ENCODE measurements at places on chromosomes 12 and 14. TPM values are rescaled to one million over a fixed set of nuclear protein-coding genes. Genes with fewer than 3 reads are reported as not detected.

DNA sequence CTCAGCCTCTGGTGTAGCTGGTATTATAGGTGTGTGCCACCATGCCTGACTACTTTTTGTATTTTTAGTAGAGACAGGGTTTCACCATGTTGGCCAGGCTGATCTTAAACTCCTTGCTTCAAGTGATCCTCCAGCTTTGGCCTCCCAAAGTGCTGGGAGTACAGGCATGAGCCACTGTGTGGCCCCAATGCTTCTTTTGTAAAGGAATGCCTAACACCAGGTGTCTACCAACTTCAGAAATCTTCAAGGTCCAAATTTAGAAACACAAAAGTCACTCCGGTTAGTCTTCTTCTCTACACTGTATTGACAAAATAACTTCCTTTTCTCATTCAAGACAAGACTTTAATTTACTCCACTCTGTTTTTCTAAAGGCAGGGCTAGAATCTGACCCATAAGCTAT lies 188.7 kb downstream of the PRKD1 start:
- no peak for DNase-seq

The CACNA2D4 gene
- total RNA-seq: 0.34 TPM

DNA sequence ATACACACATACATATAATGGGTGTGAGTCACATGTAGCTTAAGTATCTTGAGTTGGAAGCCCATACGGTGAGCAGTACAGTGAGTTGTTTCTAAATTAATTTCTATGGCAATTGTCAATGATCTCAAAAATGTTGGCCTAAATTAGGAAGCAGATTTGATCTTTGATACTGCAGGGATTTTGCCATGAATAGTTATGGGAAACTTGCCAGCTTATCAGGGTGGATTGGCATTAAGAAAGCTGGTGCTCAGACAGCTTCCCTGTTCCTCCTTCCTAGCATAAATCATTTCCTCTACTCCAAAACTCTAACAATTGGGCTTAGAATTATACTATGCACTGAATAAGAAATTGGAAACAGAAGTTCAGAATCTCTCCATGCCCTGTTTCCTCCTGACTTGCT lies 150.9 kb upstream of the FRMD6 start:
- no peak for DNase-seq

The SCN8A gene
- 8.1 TPM for total RNA-seq

The GPRC5A gene
- 4.0 TPM for total RNA-seq

DNA sequence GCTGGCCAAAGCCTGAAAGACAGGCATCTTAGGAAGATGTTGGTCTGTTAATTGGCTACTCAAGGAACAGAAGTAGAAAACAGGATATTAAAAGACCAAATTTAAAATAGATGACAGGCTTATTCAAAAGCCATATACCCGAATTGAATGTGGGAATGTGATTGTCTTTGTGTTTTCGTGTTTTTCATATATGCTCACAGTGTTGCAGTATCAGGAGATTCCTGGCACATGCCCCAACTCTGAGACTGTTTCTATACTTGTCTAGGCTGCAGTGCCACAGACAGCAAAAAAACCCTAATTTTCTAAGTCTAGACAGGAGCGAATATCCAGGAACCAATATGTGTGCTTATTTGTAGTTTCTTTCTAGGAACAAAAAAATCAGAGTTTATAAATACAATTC lies 57.4 kb upstream of the KRR1 start:
- DNase-seq: no peak

The ZC3H10 gene
- total RNA-seq: 12.0 TPM

- no peak for DNase-seq
Measured at GRCh38 chr12:15701631-15702156, 87.5 kb downstream of the EPS8 start.

DNA sequence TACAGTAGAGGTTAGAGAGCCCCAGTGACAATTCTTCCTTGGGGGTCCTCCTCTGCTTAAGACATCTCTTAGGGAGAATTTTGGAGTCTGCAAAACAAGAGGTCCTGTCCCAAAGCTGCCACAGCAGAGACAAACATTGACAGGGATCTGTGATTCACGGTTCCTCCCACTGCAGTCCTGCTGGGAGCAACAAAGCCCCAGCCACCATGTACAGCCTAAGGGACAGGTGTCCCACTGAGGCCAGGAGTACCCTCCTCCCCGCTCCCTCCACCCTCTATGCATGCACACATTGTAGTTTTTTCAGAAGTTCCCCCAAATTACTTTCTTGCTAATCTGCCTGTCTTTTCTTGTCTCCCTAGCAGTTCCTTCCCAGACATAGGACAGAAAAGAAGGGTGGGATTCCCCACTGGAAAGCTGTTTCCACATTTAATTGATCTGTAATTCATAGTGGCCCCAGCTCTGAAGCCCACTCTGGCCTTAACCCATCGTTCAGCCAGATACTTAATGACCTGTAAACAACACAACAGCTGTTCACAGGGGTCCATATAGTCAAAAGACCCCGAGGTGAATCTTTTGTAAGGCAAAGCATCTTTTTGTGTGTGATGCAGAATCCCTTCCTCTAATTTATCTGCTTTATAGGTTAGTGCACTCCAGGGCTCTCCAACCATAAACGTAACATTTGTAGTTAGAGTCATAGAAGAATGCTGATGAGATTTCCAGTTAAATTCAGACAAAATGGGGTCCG lies 13.9 kb upstream of the PRICKLE1 start:
- DNase-seq: no peak

- DNase-seq: no peak
Measured at GRCh38 chr12:30691122-30691879, 4.4 kb downstream of the IPO8 start.

- no peak for DNase-seq
Measured at GRCh38 chr14:26281280-26281998, 316.4 kb downstream of the NOVA1 start.

GRCh38 chr14:99245564-99246511 lies 26.2 kb downstream of the BCL11B start:
- DNase-seq: peak; percentile 57

DNA sequence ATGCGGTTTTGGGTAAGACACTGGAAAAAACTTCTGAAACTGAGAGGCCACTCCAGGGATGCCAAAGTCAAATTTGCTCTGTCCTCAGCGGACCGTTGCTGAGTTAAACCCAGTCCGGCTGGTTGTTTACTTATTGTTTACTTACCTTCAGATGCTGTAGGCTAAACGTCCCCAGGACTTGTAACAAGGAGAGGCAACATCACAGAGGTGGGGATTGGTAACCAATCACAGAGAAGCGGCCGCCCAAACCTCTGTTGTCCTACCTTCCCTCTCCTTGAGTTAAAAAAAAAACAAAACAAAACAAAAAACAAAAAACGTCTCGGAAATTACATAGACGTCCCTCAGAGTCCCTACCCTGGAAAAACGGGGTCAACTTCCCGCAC lies 380 bp downstream of the ANO2 start:
- no peak for DNase-seq

DNA sequence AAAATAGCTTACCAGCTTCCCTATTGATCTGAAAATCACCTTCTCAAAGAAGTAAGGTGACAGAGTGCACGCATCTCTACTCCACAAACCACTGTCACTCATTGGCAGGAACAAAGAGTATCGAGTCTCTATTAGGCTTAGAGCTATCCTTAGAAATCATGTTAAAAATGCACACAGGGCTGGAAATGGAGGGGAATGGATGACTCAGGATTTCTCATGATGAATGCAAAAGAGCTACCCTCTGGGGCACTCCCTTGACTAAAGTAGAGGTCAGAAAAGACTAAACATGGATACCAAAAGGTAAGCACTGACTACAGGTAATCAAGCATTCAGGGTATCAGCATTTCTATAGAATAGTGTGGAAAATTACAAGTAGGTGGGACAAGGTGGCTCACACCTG lies 96.1 kb upstream of the ANO4 start:
- DNase-seq: no peak

GRCh38 chr14:73712071-73712506 lies 2.1 kb downstream of the PNMA1 start:
- no peak for DNase-seq

DNA sequence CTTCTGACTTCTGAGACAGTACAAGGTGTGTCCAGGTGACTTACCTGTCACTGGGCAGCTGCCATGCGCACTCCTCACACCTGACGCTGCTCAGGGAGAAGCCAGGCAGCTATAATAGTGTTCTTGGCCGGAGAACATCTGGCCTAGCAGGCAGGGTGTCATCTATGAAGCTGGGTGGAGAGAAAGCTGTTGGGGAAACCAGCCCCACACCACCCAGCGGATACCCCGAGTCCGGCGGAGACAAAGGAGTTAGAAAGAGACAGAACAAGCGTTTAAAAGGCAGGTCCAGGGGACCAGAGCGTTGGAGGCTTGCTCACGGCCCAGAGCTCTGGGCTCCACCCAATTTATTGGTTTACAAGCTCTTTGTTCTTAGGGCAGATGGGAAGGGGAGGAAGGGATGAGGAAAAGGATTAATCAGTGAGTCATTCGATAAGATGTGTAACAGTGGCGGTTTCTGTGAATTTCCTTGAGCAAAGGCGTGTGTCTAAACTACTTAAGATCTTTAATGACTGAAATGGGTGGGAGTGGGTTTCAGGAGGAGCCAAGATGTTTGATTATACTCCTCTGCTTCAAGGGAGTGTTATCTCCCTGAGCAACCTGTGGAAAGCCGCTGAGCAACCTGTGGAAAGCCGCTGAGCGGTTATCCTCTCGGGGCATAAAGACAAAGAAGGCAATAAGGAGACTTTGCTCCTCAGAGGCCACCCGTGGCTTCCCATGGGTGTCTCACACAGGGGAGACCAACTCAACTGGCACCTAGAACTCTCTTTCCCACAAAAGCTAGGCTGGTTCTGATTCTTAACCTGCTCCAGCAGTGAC lies at the start of gene GALNT8:
Gene GALNT8, plus strand, starts transcription at position 580 of the 816 bp plus-strand sequence. CDS start 278 bp downstream, outside the sequence.
- no peak for DNase-seq

The DDN gene
- total RNA-seq: 0.40 TPM
